Stimulated activated CD8-positive, alpha-beta memory T cell treated with anti-CD3 and anti-CD28 coated beads, Interleukin-4, amount 100 ng/mL, for 48 hours (primary cell): ENCODE measurements at places on chromosomes 12 and 14.

DNA sequence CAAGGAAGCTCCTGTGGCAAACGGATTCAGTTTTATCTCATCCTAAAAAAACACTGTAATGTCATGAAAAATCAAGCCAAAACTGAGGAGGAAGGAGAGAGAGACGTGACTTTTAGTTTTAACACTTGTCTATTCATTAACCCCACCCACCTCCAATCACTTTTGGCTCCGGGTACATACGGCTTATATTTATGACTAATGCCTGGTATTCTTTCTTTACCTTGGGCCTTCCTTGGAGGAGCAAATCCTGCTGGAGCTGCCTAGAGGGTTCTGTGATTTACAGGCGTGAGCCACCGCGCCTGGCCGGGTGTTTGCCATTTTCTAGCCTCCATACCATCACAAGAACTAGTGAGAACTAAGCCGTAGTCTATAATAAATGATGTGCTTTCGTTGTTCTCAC is 60.8 kb upstream of the RTRAF start:
- no peak for DNase-seq

DNA sequence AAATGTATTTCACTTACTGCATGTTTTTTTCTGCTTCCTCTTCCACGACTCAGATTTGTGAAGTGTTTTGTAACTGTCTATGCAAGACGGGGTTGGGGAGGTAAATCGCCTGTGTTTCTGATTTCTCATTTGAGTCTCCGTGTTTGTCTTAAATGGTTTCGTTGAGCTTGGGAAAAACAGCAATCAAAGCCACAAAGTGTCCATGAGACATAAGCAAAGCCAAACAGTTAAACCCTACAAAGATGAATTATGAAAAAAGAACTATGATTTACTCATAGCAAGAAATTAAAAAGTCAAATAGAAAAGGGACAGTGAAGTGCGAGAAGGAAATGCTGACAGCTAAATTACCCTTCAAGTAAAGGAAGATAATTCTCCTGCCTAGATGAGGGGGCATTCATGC is 164.3 kb upstream of the TMPO start:
- no peak for DNase-seq

GRCh38 chr14:99579903-99580571 is 24.0 kb downstream of the CCDC85C start:
- DNase-seq, result no peak

- DNase-seq, result no peak
Observed at GRCh38 chr14:23364164-23365035, 572 bp downstream of the EFS start.

- no peak for DNase-seq
Observed at GRCh38 chr12:66111605-66112004, 18.9 kb downstream of the LLPH start.

GRCh38 chr12:107091989-107092641 is 1.2 kb downstream of the CRY1 start:
- no peak for DNase-seq

- DNase-seq, result no peak
Observed at GRCh38 chr12:68447797-68448260, 115.7 kb upstream of the MDM1 start.

GRCh38 chr12:132157733-132158409 is 13.6 kb downstream of the NOC4L start:
- no peak for DNase-seq

DNA sequence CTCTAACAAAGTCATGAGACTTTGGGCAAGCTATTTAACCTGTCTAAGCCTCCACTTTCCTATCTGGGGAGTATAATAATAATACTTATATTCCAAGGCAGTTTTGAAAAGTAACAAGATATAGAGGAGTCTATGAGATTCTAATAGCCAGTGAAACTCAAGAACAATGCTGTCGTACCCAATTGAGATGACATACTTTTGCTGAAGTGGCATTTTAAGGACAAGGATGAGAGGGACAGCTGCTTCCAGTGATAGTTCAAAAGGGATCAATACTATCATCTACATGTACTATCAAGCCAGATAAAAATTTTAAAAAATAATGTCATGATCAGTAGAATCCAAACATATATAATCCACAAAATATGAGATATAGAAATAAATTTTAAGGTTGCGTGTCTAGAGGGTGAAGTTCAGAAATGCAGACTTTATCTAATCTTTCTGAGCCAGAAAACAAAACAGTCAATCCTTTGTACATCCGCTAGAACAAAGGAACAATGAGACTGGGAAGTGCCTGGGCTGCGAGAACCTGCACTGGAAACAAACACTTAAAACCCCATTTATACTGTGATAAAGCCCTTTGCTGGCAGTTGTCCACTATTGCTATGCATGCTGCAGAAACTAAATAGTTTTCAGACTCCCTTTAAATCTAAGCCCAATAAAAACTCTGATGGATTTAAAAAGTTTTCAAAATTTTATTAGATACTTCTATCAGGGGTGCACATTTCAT is 38.6 kb downstream of the PTPRB start:
- no peak for DNase-seq

GRCh38 chr14:56989359-56989758 is 179.1 kb upstream of the OTX2 start:
- DNase-seq, result no peak

- DNase-seq, result no peak
Observed at GRCh38 chr14:64604881-64605280, 55.1 kb downstream of the PPP1R36 start.

GRCh38 chr12:52584156-52584682 is 10.6 kb upstream of the KRT74 start:
- DNase-seq, result no peak

- DNase-seq, result no peak
Observed at GRCh38 chr12:29572938-29573337, 75.5 kb upstream of the OVCH1 start.

DNA sequence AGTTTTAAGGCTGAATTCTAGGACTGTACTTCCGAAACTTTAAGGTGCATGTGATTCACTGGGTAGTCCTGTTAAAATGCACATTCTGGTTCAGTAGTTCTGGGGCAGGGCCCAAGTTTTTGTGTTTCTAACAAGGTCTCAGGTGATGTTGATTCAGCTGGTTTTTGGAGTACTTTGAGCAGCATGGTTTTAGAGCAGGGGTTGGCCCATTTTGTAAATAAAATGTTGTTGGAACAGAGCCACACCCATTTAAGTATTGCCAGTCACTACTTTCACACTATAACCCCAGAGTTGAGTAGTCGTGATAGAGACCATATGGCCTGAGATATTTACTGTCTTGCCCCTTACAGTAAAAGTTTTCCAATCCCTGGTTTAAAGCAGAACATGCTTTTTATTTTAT is 111.3 kb downstream of the SYNE2 start:
- DNase-seq, result no peak

GRCh38 chr12:51216642-51217041 is 1.2 kb downstream of the POU6F1 start:
- no peak for DNase-seq

GRCh38 chr12:96687719-96688118 is 198.3 kb downstream of the CFAP54 start:
- DNase-seq, result no peak

GRCh38 chr12:127150479-127150878 is 1116.5 kb upstream of the TMEM132C start:
- DNase-seq, result no peak

DNA sequence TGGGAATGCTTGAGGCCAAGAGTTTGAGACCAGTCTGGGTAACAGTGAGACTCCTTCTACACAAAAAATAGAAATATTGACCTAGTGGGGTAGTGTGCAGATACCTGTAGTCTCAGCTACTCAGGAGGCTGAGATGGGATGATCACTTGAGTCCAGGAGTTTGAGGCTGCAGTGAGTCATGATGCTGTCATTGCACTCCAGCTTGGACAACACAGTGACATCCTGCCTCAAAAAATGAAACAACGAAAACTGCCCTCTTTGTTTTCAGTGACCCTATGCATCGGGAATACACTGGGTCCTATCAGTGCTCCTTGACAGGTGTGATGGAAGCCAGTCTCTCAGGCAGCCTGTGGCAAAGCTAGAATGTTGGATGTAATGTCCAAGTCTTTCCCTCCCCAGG is 311.5 kb upstream of the OR4E1 start:
- DNase-seq, result no peak

DNA sequence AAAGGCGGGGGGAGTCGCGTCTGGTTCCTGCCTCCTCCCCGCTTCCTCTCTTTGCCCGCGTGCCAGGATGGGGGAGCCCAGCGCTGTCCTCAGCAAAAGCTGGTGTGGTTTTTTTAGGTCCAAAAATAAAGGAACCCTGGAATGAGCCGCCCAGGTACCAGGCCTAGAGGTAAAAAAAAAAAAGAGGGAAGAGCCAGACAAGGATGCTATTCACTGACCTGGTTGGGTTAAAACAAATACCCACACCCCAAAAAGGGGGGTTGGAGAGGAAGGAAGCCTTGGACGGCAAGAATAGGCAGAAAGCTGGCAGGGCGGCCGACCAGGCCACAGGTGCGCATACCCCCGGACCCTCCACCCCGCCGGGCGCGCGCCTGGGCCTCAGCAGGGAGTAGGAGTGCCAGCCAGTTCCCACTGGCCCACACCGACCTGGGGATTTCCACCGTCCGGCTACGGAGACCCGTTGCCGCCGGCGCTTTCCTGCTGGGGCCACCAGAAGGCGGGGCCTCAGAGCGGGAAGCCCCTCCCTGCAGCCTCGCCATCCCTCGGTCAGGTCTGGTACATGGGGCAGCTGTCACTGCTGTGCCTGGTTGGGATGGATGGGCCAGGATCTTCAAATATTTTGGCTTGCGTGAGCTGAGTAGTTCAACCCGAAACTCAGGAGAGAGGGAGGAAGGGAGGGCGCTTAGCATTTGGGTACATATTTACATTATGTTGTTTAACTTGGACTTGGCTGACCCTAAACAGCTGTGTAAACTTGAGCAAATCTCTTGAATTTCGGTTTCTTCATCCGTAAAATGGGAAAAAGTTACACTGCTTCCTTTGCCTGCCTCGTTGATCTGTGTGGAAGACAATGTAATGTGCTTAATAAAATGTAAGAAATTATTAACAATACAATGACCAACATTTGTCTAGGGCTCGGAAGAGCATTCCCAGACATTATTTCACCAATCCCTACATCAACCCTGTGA is 5.4 kb upstream of the IRF2BPL start:
- DNase-seq, result peak; percentile 92

DNA sequence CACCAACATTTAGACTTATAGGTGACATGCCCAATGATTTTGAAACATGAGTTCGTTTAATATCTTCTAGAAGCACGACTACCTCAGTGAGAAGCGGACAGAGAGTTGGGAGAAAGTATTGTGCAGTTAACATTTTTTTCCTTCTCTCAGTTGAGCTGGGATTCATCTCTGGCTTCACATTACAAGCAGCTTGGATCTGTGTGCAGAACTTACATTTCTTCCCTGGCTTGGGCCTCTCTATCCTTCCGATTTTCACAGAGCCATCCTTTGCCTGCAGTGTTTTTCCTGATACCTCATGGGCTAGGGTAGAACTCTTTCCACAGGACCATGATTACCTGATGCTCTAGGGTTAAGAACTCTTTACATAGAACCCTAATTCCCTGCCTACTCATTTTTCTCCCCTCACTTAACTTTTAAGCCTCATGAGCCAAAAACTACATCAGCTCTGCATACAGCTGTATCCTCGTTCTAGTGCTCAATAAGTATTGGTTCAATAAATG is 86.5 kb downstream of the FLRT2 start:
- DNase-seq, result no peak

- no peak for DNase-seq
Observed at GRCh38 chr14:76986231-76986565, 42.3 kb downstream of the IRF2BPL start.

DNA sequence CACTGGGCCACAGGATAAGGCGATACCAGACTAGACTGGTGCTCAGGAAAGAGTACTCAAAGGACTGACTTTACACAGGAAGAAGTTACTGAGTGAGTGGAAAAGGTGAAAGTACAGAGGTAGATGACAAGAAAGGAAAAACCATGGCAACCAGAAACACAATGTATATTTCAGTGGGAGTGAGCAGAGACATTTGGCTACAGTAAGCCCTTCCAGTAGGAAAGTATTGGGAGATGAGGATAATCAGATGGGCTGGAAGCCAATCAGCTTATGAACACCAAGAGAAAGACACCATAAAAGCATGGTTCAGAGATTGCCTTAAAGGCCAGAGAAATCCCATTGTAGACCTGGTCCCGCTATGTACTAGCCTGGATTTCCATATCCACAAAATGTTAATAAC is 51.6 kb downstream of the TMTC1 start:
- no peak for DNase-seq

DNA sequence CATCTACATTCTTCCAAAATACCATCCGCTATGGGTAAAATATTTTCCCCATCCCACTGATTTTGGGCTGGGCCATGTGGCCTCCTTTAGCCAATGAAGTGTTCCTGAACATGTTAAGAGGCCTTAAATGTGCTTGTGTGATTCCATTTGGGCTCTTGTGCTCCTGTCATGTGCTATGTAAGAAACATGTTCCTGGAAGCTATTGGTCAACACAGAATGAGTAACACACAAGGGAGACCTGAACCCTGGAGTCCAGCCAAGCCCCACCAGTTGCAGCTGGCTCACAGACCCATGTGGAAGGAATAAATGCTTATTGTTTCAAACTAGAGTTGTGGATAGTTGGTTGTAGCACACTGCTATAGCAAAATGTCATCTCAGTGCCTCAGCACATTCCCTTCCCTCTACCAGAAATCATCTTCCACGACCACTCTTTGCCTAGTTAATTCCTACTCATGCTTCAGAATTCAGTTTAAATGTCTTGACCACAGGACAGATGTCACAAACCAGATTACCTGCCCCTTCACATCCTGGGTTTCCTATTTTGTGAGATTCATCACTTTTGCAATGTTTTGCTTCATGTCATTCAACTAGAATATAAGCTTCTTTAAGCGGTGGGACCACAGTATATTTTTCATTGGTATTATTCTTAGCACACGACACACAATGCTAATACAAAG is 217.3 kb upstream of the EEA1 start:
- DNase-seq, result no peak

- no peak for DNase-seq
Observed at GRCh38 chr14:86243158-86243557, 713.2 kb downstream of the FLRT2 start.

- no peak for DNase-seq
Observed at GRCh38 chr14:77142005-77142800, 612 bp upstream of the ZDHHC22 start.

- DNase-seq, result peak; percentile 78
Observed at GRCh38 chr12:54390668-54391551, 6.4 kb upstream of the ZNF385A start.

DNA sequence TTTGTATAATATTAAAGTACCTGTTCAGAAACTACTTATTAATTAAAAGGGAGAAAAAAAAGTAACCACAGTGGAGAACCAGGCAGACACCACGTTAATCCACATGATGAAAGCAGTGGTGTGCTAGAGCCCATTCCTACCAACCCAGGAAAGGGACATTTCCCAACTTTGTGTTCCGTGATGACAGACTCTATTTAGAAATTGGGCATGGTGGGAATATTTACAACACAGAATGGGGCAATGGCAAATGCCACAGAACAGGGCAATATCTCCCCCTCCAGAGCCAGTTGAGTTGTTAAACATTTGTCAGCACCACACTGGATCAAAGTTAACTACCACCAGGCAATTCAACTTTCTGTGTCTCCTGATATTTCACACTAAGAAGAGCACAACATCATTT is 1.2 kb upstream of the HIGD1C start:
- no peak for DNase-seq

GRCh38 chr12:34597548-34598351 is 575.5 kb downstream of the ALG10 start:
- no peak for DNase-seq
